H7 (cell line): ENCODE measurements at places on chromosomes 7 and 10.

GRCh38 chr10:97849687-97850402, at the start of gene GOLGA7B:
GOLGA7B (plus strand) TSS chr10:97849843; CDS start chr10:97850304, 461 bp downstream.
- peak; percentile 98 for DNase-seq

DNA sequence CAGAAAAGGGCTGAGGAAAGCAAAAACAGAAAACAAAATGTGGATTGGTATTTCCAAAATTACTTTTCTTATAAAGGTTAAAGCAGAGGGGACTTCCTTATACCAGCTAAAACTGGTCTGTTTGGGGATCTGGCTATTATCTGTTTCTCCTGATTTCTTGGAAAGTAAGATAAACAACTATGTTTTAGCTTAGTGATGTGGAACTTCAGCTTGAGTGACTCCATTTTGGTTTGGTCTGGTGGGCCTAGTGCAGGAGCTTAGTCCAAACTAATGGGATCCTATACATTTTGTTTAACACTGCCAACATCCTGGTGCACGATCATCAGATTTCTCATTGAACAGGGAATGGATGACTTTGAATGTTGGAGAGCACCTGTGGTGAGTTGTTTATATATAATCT, 283.5 kb downstream of the ADK start:
- no peak for DNase-seq

DNA sequence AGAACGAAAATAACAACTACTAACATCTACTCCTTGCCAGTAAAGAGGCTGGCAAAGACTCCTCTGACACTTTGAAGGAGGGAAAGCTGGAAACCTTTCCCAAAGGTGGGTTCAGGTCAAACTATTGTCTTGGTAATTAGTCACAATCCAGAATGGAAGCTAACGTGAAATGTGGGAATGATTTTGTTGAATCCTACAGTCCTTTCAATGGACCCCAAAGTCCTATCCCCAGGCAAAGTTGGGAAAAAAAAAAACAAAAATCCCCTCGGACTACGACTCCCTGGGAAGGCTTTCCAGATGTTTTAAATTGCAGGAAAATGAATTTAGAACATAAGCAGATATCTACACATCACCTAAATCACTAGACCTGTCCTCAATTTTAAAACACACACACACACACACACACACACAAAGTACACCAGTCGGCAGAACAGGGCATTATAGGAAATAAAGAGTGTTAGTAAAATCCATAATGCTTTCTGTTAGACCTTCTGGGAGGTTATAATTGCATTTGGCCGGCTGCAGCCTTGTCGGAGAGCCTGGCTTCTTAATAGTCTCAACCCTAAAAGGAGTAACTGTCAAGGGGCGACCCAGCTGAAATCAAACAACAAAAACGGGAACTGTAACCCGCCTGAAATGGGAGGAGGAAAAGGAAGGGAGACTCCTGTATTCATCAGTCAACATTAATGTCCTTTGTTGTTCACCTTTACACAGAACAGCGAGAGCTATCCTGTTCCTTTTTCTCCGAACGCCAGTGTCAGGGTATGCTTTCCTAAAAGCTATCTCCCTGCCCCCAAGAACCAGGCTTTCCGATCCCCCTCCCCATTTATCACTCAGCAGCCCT, 1.5 kb downstream of the DOCK4 start:
- DNase-seq = peak; percentile 9

DNA sequence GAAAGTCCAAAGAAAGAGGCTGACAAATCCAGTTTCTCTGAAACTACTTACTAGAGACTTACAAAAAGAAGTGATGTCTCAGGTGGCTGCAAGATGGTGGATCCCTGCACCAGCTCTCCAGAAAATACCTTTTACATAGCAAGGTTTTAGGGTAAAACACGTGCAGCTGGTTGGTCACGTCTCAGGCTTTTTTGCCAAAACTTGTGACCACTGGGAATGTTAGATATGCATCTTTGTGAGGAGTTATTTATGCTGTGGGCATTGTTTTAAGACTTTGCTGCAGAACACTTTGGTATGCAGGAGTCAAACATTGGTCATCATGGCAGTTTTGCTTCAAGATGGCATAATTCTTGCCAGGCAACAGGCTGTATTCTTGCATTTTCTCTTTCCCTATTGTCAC, 1352.8 kb downstream of the REEP3 start:
- DNase-seq = no peak

DNA sequence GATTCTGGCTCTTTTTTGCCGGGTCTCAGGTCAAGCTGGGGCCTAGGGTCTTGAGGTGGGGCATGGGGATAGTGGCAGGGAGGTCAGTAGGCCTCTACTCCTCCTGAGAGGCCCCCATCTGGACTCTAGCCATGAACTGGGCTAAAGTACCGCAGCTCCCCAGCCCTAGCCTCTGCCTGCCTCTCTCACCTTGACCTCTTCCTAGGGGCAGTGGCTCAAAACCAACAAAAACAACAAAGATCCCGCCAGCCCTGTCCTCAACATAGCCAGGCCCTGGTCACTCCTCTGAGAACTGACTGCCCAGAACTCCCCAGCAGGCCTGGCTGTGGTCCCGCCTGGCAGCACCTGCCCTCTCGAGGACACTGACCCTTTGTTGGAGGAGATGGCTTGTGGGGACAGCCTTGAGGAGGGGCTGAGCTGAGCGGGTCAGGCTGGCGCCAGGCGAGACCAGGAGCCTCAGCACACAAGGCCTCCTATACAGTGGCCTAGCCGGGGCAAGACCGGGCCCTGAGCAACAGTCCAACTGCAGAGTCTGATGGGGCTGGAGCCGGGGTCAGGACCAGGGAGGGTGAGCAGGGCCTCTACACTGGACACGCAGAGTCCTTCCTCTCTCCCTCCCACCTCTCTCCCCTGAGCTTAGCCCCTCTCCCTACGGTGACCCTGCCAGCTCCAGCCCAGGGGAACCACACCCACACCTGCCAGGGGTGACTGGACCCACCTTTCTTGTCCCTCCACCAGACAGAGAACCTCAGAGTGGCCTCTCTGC, 11.6 kb upstream of the PPIF start:
- DNase-seq = no peak

DNA sequence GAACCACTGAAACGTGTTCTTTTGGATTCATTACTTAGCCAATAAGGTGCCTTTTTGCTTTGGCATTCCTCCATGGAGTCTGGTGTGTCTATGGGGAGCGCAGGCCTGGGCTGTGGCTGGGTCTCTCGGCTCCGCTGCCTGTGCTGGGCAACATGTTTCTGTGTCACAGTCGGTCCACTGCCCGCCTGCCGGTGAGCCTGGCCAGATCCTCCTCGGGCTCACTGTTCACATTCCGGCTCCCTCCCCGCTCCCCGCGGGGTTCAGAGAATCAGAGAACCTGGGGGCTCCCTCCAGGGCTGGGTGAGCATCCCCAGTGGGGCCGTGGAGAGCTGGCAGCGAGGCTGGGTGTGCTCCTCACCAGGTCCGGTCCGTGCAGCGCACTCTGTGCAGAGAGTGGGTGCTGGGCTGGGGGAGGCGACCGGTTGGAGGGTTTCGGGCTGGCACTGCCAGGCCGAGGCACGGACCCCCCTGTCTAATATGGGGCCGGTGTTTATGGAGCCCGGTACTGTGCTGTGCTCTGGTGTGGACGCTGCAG, 70.4 kb downstream of the INPP5A start:
- DNase-seq = no peak

DNA sequence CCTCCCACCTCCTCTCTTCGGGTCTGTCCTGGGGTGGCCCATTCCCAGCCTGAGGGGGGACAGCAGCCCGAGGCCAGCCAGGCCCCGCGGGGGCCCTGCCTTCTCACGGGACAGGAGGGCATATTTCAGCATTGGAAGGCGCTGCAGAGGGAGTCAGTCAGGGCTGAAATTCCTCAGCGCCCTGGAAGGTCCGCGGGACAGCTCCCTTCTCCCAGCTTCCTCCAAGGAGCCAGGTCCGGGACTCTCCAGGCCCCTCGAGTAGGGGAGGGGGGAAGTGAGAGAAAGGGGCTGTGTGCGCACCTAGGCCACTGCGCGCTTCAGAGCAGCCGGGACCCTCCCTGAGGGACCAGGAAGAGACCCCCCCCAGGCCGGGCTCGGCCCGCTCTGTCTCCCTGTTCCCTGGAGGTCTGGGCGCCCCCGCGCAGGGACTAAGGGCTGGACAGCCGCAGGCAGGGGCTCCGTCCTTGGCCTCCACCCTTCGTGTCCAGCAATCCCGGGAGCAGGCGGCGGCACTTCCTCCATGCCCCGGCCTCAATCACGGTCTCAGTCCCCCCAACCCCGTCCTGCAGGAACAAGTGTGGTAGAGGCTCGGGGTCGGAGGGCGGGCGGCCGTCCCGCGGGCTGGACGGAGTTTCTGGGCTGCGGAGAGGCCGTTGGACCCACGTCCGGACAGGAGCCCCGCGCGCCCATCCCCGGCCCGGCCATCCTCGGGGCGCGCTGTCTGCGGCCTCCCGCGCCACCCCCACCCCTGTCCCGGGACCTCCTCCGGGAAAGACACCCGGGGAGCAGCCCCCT, 6.0 kb upstream of the ELFN1 start:
- peak; percentile 92 for DNase-seq

- DNase-seq = no peak
Observed at GRCh38 chr7:4163565-4164203, 518.4 kb upstream of the FOXK1 start.

DNA sequence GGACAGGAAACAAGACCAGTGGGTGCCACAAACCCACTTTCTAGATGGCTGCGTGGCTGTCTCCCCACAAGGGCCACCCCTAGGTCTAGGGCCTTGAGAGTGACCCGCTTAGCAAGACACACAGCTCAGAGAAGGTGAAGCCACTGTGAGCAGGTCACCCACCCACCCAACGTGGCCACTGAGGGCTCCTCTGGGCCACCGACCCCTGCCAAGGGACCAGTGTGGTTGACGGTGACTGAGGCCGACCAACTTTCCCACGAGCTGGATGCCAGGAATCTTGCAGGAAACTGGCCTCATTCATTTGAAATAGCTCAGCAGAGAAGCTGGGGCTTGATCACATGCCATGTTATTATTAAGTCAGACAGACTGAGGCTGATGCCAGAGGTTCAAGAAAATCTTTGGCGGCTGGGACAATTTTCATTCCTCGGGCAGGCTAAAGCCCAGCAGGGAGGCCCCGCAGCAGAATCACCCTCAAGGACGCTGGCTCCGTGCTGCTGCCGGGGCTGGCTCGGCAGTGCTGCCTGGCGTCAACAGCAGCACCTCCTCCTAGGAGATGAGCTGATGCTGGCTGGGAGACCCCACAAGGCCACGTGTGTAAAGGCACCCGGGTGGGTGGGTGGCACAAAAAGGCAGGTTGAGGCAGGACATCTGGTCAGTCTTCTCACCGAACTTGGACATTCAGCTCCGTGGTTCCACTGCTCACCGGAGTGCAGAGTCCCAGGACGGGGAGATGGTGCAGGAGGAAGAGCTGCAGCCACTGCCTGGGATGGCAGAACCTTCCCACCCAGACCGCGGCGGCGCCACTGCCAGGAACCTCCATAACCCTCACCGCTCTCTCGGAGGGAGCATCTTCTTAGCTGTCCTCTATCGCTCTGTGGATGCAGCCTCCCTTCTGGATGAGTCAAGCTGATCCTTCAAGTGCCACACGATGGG, 57.8 kb downstream of the ZRANB1 start:
- peak; percentile 51 for DNase-seq

DNA sequence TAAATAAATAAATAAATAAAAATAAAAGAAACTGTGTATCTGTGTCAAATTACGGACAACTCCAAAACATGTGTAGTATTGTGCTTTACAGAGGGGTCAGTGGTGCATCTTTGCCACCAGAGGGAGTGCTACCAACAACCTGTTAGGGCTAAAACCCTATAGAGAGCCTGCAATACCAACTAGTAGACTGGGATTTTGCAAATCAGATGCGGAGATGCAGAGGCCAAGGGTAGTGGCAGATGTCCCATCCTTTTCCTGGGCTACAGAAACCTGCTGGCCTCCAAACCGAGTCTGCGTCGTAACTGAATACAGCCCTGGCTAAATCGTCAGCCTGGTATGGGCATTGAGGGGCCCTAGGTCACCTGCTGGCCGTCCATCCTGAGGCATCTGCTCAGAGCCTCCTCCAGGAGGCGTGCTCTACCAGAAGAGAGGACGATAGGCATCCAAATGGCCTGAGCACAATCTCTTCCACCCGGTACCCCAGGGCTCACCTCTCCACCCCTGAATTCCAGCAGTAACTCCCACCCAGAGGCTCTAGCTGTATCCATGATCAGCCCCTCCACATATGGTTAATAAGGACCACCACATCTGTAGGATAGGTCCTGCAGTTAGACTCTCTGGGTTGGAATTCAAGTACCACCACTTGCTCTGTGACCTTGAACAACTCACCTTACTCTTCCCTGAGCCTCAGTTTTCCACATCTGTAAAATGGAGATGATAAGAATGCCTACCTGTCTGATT, 6.2 kb upstream of the RRP12 start:
- peak; percentile 87 for DNase-seq

DNA sequence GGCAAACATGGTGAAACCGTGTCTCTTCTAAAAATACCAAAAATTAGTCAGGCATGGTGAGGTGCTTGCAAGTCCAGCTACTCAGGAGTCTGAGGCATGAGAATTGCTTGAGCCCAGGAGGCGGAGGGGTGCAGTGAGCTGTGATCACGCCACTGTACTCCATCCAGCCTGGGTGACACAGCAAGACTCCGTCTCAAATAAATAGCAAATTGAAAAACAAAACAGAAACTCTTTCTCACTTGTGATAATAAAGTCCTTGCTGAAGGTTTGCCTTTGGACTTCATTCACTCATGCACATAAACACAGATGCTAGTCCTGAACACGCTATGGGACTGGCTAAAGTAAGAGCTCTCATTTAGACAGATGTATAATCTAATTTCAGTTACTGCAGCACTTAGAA, 37.6 kb downstream of the ANK3 start:
- DNase-seq = no peak

GRCh38 chr7:157013602-157014549, 3.4 kb upstream of the MNX1 start:
- peak; percentile 81 for DNase-seq

- no peak for DNase-seq
Observed at GRCh38 chr10:33052263-33052875, 94.3 kb upstream of the ITGB1 start.

DNA sequence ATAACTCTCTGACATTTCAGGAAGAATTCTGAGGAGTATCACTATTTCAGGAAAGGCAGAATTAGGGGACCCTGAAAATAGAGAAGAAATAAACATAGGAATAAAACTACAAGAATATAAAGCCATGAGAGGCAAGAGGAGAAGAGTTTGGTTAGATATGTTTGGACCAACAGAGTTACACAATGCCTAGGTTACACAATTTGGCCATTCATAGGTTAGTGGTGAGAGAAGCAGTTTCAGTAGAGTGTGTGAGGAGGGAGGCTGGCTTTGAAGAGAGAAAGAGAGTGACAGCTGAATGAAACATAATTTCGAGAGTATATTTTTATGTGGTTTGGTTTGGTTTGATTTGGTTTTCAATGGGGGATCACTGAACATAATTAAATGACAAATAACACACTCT, 783.2 kb upstream of the LRRN3 start:
- DNase-seq = no peak

- DNase-seq = no peak
Observed at GRCh38 chr7:137283153-137283552, 60.4 kb downstream of the PTN start.

DNA sequence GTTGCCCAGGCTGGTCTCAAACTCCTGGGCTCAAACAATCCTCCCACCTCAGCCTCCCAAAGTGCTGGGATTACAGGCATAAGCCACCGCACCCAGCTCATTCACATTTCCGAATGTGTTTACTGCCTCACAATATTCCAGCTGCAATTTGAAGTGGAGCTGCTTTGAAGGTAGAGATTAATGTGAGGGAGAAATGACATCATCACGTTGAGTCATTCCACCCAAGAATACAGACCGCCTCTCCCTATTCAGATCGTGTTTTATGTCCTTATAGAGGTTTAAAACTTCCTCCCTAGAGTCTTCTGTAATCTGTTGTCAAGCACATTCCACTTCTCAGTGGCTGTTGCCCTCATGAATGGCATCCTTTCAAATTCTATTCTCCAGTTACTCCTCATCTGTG, 100.4 kb upstream of the PDGFA start:
- peak; percentile 59 for DNase-seq
